ENCODE measurements at places on chromosomes 1 and 21.

GRCh38 chr1:79204779-79205479 lies 198.4 kb upstream of the ADGRL4 start:
- DNase-seq = no peak

DNA sequence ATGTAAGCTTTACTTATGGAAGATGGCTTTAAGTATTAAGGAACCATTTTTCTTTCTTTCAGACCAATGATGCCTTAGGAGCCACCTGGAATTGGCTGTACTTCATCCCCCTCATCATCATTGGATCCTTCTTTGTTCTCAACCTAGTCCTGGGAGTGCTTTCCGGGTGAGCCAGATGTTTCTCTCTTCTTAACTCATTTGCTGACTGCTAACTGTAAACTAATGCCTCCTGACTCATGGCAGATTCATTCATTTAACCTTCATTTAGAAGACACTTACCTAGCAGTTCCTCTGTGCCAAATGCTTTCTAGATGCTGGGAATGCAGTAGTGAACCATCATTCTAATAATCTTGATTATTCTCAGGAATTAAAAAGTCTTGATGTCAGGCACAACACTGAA lies 168.0 kb downstream of the CACNA1E start:
- no peak for DNase-seq

- no peak for DNase-seq
These were observed 2.5 kb downstream of the LMX1A start for GRCh38 chr1:165353731-165354671.

GRCh38 chr21:38307771-38308531 lies 51.2 kb downstream of the KCNJ15 start:
- no peak for DNase-seq

DNA sequence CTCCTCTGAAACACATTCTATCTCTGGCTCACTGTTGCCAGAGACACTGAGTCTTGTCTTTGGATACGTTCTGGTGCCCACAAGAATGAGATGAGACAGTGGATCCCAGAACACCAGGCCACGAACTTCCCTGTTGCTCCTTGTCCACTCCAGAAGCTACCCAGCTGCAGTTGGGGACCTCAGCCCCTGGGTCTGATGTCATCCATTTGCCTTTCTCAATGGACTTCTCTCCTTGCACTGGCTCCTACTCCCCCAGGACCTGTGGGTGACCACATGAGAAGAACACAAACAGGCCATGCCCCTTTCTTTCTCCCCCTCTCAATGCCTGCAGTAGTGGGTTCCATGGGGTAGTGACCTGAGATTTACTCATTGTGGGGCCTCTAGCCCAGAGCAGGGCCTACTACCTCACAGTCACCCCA lies 5.9 kb downstream of the NBPF1 start:
- DNase-seq = no peak

GRCh38 chr1:100152271-100152670 lies 19.3 kb downstream of the TRMT13 start:
- DNase-seq = no peak

DNA sequence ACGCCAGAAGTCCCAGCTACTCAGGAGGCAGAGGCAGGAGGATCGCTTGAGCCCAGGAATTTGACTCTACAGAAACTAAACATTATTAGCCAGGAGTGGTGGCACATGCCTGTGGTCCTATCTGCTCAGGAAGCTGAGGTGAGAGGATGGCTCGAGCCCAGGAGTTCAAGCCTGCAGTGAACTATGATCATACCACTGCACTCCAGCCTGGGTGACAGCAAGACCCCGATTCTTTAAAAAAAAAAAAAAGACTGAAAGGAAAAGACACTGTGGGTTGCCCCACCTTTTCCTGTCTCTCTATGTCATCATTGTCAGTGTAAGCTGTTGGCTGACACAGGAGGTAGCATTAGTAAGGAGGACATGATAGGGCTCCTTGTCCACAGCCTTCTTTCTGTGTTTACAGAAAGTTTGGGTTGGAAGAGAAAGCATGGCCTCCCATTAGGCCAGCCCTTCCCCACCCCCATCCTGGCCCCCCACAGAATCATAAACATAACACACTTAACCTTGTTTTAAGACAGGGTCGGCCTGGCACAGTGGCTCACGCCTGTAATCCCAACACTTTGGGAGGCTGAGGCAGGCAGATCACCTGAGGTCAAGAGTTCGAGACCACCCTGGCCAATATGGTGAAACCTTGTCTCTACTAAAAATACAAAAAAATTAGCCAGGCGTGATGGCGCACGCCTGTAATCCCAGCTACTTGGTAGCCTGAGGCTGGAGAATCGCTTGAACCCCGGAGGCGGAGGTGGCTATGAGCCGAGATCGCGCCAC lies 20.6 kb upstream of the RCAN3 start:
- DNase-seq = no peak

GRCh38 chr1:246836209-246836966 lies 95.4 kb downstream of the AHCTF1 start:
- no peak for DNase-seq

DNA sequence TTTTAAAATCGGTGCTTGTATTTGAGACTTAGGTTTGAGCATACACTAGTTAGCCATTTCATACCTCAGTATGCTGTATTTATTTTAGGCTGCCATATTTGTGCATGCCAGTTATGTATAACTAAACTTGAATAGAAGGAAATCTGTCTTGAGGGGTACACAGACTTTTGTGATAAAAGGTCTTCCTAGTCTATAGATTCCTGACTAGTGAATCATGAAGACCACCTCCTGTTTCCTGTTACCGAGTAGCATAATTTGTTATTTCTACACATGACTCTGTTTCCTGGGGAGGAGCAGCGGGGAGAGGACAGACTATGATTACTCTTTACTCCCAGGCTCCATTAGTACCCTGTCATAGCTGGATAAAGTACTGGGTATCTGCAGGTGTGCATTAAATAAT lies 316.8 kb upstream of the SNX7 start:
- no peak for DNase-seq

GRCh38 chr1:168958562-168959289 lies 147.8 kb upstream of the ATP1B1 start:
- DNase-seq = no peak

DNA sequence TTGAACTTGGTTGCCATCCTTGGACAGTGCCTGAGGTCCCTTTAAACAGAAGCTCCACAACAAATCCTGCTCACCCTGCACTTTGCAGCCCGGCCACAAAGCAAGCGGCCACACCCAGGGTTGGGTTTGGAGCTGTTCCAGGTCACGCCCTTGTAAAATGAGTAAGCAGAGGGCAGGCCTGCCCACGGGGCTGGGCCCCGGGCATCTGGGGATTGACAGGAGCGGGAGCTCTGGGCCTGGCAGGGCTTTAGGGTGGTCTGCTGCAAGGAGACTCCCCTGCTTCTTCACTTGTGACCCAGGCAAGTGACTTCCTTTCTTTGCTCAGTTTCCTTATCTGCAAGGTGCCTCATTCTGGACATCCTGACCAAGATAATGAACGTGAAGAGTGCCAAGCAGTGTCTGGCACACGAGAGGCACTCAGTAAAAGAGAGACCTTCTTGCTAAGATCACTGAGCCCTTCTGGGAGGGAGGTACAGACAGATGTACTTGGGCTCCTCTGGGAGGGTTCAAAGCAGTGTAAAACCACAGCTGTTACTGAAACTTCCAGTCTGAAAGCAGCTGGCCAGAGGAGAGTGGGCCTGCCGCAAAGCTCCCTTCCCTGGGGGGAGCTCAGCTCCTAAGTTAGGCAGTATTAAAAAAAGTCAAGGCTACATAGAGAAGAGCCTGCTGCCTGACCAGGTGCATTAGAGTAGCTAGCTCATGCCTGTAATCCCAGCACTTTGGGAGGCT lies 2.6 kb downstream of the E2F2 start:
- DNase-seq = peak; percentile 41

- DNase-seq = no peak
These were observed 54.1 kb downstream of the RIPK4 start for GRCh38 chr21:41712730-41713129.

DNA sequence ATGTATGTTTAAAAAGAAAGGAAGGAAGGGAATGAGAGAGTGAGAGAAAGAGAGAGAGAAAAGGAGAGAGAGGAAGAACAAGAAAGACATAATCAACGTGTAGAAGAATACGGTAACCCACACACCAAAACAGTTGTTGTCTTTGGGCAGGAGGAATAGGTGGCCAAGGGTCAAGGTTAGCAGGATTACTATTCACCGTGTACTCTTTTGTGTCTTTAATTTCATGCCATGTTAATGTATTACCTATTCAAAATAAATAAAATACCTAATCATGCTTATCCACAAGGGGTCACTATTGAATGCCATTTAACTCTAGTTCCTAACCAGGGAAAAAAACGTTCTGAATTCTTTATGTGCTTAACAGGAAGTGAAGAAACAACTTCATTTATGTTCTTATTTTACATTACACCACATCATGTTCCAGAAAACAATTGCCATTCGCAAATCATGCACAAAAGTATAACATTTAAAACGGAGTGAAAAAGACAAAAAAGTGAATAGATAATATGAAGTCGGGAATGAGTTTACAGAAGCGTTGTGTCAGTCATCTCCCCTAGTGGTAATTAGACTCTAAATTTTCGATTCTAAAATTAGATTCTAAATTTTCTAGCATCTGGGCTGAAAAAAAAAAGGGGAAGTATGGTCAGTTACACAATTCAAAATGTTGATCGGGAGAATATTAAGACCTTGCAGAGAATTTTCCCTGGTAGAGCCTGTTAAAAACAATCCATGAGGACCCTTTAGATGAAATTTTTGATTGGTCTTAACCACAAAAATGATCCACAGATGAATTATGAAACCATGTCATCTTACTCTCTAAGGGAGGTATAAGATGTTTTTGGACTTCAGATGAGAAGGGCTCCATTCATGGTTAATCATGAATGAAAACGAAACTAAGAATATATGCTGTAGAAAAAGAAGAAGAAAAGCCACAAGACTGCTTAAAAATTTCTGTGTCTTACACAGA lies 700 bp upstream of the KMO start:
- DNase-seq = no peak
